Cortex of kidney (tissue), 1 donor: ENCODE measurements at places on chromosomes 2 and 18.

DNA sequence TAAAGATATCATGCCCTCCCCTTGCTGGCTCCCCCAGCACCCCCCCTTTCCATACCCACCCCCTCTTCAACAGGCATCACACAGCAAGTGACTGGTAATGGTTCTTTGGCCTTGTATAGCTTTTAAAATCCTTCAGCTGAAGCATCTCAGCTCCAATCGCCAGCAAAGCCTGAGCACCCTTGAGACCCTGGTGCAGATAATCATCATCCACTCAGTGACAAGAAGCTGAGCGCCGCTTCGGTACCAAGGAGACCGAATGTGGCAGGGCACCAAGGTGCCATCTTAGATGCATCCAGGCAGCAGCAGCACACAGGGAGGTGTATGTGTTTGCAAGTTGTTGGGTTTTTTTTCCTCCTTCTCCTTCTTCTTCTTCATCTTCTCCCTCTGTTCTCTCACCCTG lies 232.7 kb downstream of the BCL11A start:
- no peak for DNase-seq

DNA sequence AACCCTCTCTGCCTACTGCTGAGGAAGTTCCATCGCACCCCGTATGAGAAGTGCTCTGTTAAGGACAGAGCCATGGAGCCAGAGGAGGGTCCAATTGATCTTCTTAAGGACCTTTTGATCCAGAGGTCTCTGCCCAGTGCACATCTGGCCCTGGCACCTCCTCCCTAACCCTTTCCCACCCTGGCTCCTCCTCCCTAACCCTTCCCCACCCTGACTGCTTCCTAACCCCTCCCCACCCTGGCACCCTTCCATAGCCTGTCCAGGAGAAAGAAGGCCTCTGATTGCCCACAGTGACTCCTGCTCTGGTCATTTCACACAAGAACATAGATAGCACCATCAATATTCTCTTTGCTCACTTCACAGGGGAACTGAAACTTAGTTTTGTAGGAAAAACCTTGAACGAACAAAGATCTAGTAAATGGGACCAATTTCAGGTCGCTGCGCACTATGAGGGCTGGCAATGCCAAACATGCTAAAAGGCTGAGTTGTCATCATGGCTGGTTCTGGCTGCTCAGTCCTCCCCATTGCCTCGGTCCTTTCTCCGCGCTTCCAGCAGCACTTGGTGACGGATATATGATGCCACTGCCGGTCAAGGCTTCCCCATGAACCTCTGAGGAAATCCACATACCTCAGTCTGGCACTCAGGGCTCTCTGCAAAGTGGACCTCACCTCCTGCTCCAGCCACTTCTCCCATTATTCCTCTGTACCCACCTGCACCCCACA lies 49.2 kb downstream of the PKDCC start:
- no peak for DNase-seq

DNA sequence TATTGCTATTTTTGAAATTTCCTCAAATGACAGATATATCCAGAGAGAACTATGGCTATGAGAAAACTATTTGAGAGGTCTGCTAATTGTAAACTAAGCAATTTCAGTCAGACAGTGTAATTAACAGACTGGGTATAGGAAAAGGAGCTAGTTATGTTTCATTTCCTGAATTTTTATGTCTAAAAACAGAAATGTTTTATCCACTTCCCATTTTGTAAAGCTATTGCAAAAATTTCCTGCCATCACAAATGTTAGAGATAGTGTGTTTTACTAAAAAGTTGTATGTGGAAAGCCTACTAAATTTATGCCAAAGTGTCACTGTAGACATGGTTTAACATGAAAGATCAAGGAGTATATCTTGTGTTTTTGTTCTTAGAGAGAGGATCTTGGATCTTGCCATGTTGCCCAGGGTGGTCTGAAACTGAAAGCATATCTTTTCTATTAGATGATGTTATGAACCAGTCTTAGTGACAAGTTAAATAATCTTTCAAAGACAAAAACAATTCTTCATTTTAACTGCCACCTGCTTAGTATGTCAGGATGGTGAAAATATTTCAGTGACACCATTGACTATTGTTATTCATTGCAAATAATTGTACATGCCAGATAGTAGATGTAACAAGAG lies 40.5 kb upstream of the ITPRID2 start:
- DNase-seq = no peak

DNA sequence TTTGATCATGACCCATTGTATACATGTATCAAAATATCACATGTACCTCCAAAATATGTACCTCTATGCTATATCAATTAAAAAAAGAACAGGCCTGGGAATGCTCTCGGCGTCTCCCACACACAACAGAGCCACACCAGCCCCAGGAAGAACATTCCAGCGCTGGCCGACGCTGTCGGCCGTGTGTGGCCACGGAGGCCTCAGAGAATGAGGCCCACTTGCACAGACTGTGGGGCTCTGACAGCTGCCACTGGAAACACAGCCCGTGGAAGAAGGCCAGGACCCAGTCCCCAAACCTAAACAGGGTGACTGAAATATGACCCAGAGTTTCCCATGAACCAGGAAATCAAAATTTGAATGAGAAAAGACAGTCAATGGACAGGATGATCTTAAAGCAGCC lies 69.7 kb downstream of the EIPR1 start:
- DNase-seq = no peak

DNA sequence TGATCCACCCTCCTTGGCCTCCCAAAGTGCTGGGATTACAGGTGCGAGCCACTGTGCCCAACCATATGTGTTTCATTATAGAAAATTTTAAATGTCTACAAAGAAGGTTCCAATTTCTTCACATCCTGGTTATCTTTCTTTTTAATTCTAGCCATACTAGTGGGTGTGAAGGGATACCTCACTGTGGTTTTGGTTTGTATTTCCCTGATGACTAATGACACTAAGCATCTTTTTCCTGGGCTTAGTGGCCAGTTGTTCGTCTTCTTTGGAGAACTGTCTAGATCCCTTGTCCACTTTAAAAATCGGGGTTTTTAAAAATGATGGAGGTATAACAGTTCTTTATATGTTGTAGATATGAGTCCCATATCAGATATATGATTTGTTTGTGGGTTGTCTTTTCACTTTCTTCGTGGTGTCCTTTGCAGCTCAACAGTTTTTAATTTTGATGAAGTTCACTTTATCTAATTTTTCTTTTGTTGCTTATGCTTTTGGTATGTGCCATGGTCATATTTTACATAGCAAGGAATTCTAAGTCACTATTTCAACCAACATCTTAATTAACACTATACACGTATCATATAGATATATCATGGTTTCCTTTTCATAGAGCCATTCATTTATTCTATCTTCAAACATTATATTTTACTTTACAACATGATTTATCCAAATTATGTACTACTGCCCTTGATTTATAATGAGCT lies 135.0 kb upstream of the RIOK3 start:
- DNase-seq = no peak

GRCh38 chr2:201058914-201059313 lies 12.6 kb downstream of the HYCC2 start:
- DNase-seq = no peak

GRCh38 chr2:240905176-240905781 lies 857 bp upstream of the CROCC2 start:
- DNase-seq = no peak

GRCh38 chr2:201795607-201796477 lies 10.5 kb upstream of the CDK15 start:
- DNase-seq = no peak

DNA sequence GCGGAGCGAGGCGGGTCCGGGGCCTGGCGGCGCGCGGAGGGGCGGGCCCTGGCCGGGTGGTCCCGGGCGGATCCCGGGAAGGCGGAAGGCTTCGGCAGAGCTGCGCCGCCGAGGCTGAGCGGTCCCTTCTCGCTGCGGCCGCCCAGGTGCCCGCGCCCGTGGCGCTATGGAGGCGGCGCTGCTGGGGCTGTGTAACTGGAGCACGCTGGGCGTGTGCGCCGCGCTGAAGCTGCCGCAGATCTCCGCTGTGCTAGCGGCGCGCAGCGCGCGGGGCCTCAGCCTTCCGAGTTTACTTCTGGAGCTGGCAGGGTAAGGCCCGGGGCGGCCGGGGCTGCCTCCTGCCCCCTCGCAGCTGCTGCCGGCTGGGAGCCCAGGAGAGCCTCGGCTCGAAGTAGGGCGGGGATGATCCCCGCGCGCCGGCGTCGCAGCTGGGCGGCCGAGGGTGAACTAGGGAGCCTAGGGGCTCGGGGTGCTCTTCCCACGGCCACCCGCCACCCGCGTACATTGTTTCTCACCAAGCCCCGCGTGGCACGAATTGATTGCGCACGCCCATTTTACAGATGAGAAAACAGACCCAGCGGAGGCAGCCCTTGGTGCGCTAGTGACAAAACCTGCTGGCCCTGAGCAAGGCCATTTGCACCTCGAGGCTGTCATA lies at the start of gene SLC66A3:
SLC66A3 (plus strand) TSS at position 87 of the 655 bp plus-strand sequence; CDS start at position 167, 80 bp downstream.
- DNase-seq = peak; percentile 39

DNA sequence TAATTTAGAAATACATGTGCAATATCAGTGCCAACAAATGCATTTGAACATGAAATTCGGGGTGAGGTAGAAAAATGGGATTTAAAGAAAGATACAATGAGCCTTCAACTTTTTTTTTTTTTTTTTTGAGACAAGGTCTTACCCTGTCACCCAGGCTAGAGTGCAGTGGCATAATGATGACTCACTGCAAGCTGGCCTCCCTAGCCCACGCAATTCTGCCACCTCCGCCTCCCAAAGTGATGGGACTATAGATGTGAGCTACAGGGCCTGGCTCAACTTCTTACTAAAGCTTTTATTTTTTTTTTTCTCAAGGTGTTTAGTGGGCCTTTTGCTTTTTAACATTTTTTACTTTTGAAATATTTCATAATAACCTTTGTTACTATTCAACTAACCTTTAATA lies 365.6 kb downstream of the LRRTM4 start:
- no peak for DNase-seq

- no peak for DNase-seq
These were observed 205.5 kb downstream of the FBXO15 start for GRCh38 chr18:73942081-73942625.

GRCh38 chr2:143533846-143534245 lies 404.6 kb downstream of the ARHGAP15 start:
- no peak for DNase-seq

DNA sequence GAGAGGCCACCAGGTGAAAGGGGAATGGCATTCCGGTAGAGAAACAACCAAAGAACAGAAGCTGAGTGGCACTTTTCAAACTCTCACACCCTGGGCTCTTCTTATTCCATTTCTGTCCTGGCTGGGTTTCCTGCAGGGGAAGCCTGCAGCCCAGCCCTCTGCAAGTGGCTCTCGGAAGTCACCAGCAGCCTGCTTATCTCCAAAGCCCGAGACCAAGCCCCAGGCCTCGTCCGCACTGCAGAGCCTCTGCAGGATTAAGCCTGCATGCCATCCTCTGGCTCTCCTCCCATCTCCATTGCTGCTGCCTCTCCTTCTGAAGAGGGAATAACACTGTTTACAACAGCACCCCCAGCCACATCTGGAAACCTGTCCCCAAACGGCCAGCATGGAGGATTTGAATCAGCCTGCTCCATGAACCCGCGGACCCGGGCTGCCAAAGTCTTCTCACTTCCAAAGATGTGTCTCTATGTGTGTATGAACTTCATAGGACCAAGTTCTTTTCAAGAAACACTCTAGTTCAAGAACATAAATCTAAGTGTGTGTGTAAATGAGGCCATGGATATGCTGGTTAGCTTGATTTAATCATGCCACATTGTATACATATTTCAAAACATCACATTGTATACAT lies 54.2 kb downstream of the DIPK1C start:
- DNase-seq = no peak

DNA sequence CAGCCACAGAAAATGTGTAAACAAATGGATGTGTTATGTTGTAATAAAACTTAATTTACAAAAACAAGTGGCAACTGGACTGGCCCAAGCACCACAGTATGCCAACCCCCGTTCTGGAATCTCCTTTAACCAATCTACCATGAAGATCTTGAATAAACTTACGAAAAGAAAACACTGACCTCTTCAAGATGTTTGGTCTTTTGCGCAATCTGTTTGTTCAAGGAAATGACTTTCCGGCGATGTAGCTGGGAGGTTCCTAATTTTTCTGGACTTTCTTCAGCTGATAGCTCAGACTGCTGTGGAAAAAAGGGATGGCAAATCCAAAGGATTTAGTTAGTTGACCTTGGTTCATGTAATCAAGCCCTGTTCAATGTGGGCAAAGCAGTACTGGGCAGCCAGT lies 55.7 kb downstream of the CCDC93 start:
- DNase-seq = no peak

- no peak for DNase-seq
These were observed 51.0 kb upstream of the RAB27B start for GRCh38 chr18:54777118-54777791.

DNA sequence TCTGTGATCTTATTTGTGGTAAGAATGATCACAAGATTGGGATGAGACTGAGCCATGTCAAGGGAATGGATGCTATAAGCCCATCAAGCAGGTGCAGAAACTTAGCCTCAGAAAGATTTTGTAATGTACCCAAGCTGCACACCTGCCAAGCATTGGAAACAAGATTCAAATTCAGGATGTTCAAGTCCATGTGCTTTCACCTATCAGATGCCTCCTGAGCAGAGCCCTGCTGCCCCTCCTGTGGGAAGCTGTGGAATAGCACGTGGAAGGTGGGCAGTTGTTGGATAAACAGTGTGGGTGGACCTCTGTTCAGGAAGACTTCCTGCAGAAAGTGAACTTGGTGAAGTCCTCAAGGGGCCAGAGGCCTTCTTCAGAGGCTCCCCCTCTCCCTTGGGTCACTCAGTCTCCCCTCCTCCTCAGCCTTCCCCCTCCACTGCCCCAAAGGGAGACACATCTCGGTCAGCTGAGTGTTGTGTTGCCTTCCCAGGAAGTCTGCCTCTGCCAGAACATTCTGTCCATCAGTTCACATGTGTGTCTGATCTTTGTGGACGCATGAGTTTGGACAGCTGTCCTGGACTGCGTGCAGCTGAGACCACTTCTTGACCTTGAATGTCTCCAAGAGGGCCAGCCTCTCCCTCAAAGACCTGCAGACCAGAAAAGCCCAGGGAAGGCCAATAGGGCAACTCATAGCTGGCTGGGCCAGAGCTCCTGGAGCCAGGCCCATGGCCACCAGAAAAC lies 186.1 kb downstream of the INHBB start:
- DNase-seq = no peak

- no peak for DNase-seq
These were observed 63.4 kb upstream of the OTOS start for GRCh38 chr2:240203788-240204270.

DNA sequence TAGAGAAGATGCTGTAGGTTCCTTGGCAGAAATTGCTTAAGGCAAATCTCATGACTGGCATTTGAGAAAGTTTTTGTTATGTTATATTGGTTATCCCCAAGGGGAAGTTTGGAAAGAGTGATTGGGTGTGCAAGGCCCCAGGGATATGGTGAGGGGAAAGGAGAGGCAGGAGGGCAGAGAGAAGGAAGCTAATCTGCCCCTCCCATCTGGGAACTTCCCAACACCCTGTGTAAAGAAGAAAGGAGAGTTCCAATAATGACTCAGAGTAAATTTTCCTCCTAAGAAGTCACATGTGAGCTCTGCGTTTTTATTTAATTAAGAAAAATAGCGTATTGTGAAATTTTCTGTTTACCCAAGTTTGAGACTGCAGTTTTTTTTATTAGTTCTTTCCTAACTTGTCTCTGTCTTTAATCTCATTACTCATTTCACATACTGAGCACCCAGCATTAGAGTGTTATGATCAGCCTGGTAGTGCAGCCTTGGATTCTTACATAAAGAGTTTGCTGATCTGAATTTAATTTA lies 3.1 kb upstream of the KYNU start:
- no peak for DNase-seq

GRCh38 chr2:11270891-11271290 lies 73.5 kb downstream of the ROCK2 start:
- no peak for DNase-seq
